ENCODE measurements at places on chromosomes 7 and 10.

DNA sequence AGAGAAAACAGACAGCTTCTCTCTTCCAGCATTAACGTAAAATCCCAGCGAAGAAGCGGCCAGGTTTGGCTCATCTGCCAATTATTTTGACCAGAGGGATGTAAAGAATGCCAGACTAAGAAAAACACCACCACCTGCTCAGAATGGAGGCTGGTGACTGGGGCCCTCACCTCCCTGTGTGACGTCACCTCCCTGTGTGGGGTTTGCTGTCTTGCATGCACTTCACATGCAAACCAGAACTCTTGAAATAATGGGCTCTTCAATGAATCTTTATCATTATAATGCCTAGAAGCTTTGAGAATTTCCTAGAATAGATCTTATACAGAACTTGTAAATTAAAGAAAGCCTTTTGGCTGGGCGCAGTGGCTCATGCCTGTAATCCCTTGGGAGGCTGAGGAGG, 101.8 kb upstream of the WAC start:
- DNase-seq = no peak

DNA sequence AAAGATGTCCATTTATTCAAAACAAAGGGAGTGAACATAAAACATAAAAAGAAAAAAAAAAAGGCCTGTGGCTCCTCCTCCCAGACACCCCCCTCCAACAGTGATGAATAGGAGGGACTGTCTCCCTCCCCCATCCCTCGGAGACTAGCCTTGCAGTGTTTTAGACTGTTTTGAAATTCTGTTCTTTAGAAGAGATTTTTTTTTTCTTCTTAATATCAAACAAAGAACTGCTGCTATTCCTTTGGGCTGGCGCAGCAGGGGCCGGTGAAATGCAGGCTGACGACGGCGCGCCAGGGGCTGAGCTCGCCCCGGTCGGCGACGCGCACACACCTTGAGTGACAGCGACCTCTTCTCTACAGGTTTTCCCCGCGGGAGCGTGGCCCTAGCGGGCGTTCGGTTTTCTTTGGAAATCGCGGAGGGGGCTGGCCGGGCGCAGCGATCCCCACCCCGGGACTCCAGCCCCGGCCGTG, at the start of gene LANCL2:
TSS of gene LANCL2 (plus strand) at position 133 of the 470 bp plus-strand sequence. CDS start 689 bp downstream, outside the sequence.
- DNase-seq = peak; percentile 38

DNA sequence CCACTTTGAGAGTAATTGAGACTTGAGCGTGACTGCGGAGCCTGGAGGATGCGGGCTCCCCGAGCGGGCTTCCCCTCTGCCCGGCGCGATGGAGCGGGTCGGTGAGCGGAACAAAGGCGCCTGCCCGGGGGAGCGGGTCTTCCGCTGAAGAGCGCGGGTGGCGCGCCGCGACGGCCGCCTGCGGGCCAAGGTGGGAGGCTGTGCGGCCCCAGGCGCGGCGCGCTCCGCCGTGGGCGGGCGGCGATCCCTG, at the start of gene GALNT17:
TSS of gene GALNT17 (plus strand) at position 18 of the 250 bp plus-strand sequence.
- no peak for DNase-seq

DNA sequence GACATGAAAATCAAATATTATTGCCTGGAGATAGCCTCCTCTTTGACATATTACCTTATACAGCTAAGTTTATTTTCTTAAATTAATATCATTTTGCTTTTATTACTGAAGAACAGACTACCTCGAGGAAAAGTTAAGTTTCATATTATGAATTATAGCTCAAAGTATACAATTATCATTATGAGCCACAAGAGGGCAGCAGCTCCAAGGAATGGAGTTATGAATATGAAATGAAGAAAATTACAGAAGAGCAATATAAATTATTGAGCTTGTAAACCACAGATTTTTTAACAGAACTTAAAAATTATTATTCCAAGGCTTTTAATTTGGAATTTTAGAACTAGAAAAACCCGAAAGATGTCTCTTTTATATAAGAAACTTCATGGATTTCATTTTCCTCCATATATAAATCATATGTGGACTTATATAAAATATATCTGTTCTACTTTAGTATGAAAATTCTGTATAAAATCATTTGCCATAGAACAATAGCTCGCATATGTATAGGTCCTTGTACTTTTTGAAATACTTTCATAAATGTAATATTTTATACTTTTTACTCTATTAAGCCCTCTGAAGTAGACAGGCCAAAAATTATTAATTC, 40.1 kb downstream of the IQUB start:
- DNase-seq = peak; percentile 22

- DNase-seq = no peak
These were observed 178.6 kb upstream of the BET1 start for GRCh38 chr7:94182721-94183120.

- no peak for DNase-seq
These were observed 27.0 kb downstream of the SLC26A4 start for GRCh38 chr7:107687656-107688055.

GRCh38 chr7:29971566-29972314, 17.9 kb downstream of the SCRN1 start:
- no peak for DNase-seq

DNA sequence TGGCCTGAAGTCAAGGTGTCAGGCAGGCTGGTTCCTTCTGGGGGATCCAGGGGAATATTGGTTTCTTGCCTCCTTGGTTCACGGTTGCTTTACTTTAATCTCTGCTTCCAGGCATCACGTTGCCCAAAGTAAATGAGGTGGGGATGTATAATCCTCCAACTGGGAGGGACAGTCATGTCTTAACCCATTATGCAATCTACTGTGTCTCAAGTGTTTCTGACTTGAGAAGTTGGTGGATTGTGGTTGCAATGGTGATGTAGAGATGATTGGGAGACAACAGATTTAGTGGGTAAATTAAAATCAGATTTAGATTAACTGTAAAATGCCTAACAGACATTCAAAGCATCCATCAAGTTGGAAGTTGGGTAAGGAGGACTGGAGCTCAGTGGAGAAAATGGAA, 32.7 kb downstream of the TBXAS1 start:
- DNase-seq = no peak

DNA sequence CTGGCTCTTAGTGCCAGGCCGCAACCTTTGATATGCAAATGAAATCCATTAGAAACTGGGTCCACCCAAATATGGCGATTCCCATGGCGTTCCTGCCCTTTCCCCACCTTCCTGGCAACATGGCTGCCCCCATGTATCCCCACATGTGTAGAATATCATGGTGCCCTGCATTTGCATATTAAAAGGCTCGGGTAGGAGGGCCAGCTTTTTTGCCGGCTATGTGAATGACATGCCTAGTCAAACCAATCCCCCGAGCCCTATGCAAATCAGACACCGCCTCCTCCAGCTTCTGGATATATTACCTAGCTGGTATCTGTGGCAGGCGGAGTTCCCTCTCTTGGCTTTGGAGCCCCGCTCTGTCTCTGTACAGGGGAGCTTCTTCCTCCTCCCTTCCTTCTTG, 18.3 kb downstream of the MMS19 start:
- DNase-seq = no peak

- DNase-seq = no peak
These were observed 482.9 kb upstream of the AKR1E2 start for GRCh38 chr10:4343091-4343490.

DNA sequence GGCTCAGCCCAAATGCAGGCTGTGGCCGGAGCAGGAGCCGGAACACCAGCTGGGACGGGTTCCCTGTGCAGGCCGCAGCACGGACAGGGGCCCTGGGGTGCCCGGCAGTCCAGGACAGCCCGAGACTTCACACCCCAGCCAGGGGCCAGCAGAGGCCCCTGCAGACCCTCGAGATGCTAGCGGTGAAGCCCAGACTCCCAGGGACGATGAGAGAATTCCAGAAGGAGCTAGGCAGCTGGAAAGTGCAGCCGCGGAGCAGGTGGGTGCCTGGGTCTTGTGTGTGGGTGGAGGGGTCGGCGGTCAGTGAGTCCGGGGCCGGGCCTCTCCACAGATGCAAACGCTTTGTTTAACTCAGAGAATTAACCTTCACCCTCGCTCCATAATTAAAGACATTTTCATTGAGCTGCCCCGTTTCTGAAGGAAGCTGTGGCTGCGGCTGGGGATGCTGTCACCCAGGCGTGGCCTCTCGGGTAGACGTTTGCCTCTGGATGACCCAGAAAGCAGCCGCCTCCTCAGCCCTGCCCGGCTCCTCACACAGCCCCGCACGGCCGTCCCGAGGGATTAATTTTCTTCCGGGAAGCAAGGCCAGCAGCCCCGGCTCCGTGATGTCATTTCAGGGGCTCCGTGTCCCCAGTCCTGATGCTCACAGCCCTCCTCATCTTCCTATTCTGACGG, 26.5 kb downstream of the KNDC1 start:
- DNase-seq = no peak

DNA sequence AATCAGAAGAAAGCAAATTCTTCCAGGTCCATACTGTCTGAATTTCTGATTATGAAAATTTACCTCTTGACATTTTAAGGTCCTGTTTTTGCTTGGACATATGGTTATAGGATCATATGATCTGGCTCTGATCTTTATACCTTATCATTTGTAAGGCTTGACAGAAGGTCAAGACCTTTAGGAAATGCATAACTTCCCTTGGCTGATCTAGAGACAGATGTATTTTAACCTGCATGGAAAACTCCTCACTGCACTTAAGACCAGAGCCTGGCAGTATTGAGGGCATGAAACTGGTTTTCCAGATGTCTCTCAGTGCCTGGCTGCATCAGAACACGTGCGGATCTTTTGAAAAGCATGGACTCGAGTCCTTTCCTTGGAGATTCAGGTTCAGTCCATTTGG, 55.9 kb downstream of the TRRAP start:
- DNase-seq = no peak

DNA sequence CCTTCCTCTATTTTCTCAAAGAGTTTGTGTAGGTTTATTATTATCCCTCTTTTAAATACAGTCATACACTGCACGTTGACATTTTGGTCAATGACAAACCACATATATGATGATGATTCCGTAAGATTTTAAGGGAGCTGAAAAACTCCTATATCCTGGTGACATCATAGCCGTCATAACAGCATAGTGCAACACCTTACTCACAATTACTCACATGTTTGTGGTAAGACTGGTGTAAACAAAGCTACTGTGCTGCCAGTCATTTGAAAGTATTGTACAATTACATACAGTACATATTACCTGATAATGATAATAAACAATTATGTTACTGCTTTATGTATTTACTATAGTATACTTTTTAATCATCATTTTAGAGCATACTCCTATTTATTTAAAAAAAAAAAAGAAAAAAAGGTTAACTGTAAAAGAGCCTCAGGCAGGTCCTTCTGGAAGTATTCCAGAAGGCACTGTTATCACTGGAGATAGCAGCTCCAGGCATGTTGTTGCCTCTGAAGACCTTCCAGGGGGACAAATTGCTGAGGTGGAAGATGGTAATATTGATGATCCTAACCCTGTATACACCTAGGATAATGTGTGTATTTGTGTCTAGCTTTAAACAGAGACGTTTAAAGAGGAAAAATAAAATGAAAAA, 123.3 kb upstream of the CDK1 start:
- DNase-seq = no peak

DNA sequence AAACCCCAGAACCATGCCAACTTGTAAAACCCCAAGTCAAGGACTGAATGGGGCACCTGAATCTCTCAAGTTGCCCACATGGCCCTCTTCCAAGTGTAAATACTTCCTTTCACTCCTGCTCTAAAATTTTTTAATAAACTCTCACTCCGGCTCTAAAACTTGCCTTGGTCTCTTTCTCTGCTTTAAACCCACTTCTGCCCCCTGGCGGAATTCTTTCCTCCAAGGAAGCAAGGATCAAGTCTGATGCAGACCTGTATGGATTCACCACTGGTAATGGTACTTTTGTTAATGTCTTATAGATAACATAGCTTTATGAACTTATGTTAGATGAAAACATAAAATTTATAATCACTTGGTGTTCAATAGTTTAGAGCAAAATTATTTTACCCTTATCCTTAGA, 33.8 kb downstream of the SLC16A9 start:
- DNase-seq = no peak

GRCh38 chr10:19683356-19683755, 132.9 kb upstream of the PLXDC2 start:
- no peak for DNase-seq

- no peak for DNase-seq
These were observed 14.3 kb upstream of the ZNF467 start for GRCh38 chr7:149787428-149788299.

DNA sequence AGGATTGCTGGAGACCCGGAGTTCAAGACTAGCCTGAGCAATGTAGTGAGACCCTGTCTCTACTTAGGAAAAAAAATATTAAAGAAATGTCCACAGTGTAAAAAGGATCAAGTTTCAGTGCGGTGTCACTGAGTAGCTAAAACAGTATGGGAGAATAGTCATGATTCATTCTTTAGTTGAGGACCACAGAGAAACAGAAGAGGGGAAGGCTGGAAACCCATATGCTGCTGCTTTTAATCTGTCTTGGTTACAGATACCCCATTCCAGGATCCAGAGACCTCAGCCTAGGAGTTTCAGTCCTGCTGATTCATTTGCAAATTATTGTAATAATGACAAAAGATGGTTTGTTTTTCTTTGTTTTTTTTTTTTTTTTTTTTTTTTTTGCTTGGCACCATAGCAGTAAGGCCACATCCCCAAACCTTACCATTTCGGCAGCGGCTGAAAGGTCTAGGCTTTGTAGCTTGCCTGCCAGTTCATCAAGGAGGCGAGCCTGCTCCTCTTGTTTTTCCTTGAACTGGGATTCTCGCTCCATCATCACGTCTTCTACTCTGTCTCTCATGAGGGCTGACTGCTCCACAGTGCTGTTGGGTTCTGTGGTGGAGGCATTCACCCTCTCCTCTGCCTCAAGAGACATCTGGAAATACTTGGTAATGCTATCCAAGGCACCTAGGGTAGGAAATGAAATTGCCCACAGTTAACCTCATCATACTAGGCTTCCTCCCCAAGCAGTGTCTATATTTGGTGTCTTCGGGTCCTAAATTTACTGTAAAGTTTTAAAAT, 44.2 kb downstream of the DLD start:
- DNase-seq = no peak

- DNase-seq = no peak
These were observed 53.8 kb downstream of the TCAF1 start for GRCh38 chr7:143848192-143848591.

- DNase-seq = no peak
These were observed 294.2 kb upstream of the ZMIZ1 start for GRCh38 chr10:78774614-78774998.

DNA sequence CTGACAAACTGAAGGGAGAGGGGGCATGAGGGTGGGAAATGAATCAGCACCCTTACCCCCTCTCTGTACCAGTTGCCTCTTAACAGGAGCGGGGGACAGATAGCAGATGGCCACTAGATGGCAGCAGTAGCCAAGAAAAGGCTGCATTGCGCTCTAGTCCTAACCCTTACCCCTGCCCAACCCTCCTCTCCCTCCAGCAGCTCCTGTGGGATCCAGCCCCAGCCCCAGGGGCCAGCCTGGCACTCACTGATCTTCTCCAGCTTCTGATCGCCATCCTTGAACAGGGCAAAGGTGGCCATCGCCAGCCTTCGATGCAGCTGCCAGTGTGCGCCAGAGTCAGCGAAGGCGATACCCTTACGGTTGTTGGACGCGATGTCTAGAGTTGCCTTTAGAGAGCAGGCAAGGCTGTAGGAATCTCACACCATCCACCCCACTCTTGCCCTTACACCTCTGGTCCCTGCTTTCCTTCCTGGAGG, 2.2 kb downstream of the CYP17A1 start:
- peak; percentile 74 for DNase-seq

DNA sequence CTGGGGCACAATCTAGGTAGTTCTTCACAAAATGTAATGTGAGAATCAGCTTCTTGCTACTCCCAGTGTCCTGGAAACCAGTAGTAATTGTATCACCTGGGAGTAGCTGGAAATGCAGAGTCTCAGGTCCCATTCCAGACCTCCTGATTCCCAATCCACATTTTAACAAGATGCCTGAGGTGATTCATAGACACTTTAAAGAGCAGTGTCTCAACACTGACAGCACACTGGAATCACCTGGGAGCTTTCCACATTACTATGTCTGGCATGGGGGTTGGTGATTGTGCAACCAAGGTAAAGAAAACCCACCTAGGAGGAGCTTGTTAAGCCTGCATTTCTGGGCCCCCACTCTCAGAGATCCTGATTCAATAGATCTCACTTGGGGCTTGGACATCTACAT, 11.1 kb downstream of the DPY19L1 start:
- no peak for DNase-seq
